ENCODE measurements at places on chromosomes 5 and 9.
A peak's percentile ranks its signal among the peaks of the same experiment; 100 is the strongest.

DNA sequence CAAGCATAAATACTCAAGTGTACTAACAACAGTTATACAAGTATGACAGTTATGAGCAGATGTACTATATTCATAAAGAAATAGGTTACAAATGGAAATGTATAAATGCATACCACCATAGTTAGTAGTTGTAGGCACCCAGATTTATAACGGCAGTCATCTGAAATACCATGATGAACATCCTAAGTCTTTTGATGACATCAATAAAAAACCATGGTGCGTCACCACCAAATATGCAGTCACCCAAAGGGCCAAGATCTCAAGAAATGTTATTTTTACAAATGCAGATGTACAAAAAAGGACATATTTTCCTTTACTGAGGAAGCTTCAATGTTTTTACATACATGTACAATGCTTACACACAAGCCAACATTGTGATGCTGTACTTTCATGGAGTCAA lies 70.8 kb upstream of the XPA start:
- DNase-seq: no peak

GRCh38 chr5:104955479-104955878 lies 1392.9 kb upstream of the NUDT12 start:
- DNase-seq: no peak

GRCh38 chr9:18299449-18299848 lies 174.5 kb upstream of the ADAMTSL1 start:
- DNase-seq: no peak

DNA sequence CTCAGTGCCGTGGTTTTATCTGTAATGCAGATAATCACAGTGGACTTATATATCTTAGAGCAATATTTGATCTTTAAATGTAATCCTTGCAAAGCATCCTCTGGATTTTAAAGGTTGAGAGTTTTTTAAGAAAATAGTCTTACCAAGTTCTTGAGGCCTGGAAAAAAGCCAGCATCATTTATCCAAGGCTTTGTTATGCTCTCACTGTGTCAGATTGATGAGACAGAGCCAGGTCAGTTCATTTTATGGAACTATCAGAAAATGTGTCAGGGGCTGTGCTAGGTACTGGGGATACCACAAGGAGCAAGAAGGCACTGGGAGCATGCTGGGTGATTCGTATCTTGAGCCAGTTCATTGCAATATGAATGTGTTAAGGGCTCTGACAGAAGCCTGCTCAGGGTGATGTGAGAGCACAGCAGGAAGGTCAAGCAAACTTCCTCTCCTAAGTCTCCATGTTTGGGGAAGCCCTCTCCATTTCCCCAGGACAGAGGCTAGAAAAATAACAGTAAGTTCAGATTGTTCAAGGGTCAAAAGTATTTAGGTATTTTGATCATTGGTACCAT lies 19.7 kb downstream of the C7 start:
- DNase-seq: no peak

- DNase-seq: no peak
Observed at GRCh38 chr5:37867654-37868053, 27.8 kb upstream of the GDNF start.

- DNase-seq: no peak
Observed at GRCh38 chr5:168011096-168011495, 280.3 kb upstream of the WWC1 start.

- no peak for DNase-seq
Observed at GRCh38 chr5:2744485-2744884, 7.0 kb downstream of the IRX2 start.

DNA sequence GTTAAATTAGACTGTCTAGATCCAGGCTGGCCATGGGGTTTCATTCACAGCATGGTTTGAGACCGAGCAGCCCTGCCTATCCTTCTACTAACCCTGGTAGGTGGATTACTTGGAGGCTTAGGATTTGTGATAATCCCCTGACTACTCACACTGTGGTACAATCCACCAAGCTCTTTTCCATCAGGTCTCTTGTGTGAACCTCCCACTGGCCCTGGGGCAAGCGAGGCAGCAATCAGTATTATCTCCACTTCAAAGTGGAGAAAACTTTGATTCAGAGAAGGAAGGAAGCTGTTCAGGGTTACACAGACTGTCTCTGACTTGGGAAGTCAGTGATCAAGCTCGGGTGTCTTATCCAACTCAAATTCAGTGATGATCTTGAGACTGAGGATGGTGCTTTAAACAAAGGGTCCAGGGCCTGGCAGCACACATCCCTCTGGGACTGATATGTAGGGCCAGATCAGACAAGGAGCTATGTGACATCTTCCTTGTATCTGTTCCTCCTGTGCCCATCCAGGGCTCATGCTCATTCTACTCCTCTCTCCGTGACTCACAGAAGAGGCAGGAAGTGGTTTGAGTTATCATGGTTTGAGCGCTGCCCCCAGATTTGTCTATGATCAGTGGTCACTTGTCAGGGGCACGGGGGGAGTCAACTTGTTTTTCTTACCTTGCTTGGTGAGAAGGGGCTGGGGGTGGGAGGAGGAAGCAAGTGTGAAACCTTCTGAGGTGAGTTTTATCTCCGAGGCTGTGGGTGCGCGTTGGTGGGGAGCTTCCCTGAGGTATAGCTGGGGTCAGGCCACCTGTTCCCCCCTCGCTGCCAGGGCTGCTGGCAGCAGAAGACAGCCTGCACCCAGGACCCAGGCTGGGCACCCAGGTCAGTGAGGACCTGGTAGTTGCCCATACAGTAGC lies 48.6 kb downstream of the RGS3 start:
- peak; percentile 67 for DNase-seq

- DNase-seq: no peak
Observed at GRCh38 chr5:135124128-135124527, 90.1 kb upstream of the PITX1 start.

- DNase-seq: no peak
Observed at GRCh38 chr5:151534350-151534749, 56.8 kb downstream of the FAT2 start.

- no peak for DNase-seq
Observed at GRCh38 chr9:38309324-38310195, 82.9 kb upstream of the ALDH1B1 start.

DNA sequence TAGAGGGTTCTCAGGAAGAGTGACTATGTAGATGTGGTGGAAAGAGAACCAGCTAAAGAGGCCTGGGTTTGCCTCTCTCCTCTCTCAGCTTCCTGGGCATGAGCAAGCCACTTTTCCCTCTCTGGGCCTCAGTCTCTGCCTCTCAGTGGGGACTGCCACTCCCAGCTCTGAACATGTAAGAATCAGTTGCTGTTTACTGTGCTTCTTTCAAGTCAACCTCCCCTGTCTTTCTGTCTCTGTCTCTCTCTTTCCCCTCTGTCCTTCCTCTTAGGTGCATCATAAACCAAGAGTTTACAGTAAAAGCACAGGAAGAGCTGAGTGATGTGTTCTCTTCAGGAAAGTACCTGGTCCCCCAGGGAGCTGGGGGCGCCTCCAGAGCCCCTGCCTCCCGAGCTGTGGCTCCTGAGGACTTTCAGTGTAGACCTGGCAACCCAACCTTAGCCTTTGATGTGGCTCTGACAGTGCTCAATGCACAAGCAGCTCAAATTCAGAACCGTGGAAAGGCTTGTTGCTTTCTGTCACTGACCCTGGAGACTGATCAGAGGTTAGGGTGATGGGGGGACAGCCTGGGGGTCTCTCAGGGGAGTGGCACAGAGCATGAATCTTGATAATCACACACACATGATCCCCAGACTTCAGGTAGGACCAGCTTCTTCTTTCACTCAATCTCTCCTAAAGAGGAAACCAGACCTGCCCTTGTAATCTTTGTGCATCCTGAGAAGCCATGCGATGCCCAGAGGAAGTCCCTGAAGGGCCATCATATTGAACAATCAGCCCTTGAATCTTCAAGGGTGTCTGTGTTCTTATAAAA lies 59.4 kb upstream of the TNFSF8 start:
- no peak for DNase-seq

- no peak for DNase-seq
Observed at GRCh38 chr5:2697446-2698200, 53.9 kb downstream of the IRX2 start.

DNA sequence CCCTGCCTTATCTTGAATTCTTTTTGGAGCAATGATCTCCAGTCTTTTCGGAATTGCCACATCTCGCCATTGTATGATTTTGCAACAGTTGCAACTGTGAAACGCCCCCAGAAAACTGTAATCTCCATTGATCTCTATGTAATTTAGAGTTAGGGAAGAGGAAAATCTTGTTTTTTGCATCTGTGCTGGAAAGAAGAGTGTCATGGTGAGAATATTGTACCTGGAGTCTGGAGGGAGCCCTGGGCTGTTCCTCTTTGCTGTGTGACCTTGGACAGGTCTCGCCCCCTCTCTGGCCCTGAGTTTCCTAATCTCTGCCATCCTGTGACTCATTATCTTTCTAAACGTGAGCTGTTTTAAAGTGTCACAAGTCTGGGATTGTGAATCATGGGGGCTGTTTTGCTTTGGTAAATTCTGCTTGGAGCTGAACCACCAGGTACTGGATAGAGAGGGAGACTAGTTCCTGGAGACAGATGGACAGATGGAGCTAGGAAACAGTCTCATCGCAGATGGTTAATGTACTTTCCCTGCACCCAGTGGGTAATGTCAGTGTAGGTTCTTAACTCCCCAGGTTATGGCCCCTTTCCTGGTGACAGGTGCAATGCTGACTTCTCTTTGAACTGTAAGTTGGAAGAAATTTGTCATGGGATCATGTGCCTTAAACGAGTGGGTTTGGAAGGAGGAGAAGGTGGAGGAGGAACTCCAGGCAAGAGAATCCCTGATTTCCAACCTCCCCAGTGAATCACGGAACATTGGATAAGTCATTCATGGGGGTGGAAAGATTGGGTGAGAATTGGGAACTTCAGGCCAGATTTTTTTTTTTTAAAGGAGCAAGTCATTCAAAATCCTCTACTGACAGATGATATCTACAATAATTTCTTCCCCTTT lies 19.6 kb downstream of the PPARGC1B start:
- no peak for DNase-seq

DNA sequence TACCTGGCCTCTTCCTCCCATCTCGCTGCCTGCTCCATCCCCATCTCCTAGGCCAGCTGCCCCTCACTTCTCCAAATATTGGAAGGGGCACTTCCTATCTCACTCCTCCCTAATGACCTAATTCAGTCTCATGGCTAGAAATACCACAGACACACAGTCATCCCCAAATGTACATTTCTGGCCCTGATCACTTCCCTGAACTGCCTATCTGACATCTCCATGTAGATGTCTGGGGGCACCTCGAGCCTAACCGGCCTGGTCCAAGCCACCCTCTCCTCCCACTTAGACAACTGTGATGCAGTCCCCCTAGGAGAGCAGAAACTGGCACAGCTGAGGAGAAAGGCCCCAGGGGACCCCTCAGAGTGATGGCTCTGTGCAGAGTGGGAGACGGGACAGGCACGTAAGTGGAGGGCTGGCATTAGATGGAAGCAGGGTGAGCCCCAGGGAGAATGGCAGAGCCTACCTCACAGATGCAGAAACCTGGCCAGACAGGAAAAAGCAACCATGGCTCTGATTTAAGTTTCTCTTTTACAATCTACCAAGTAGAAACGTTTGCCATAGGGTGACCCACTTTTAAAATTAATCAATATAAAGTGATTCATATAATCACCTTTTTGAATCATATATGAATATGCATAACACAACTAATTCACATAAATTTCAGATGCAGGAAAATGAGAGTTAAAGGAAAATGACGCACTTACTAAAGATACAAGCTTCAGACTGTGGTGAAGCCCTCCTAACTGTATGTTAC lies 22.1 kb downstream of the CAMSAP1 start:
- no peak for DNase-seq

DNA sequence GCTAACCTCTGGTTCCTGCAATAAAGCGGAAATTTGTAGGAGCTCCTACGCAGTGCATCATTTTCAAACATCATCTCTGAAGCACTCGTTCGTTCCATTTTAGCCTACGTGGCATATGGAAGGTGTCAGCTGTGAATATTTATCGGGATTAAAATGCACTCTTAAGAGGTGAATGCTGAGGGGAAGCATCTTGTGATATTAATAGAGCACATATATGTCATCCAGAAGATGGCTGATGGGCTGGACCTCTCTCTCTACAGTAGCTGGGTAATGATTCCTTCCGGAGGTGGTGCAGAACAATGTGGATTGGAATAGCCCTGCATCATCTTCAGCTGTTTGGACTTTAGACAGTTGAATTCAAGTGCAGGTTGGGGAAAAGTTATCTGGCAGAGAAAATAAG lies 478.7 kb downstream of the DMAC1 start:
- no peak for DNase-seq

- DNase-seq: no peak
Observed at GRCh38 chr5:154813736-154814135, 36.7 kb downstream of the FAXDC2 start.
